IMR-90 (cell line): ENCODE measurements at places on chromosomes 16 and 17. TPM values are rescaled to one million over a fixed set of nuclear protein-coding genes. Genes with fewer than 3 reads are reported as not detected.

Gene SLC12A3
- total RNA-seq: not detected in 2 replicates

Gene CNTNAP4
- total RNA-seq: not detected in 2 replicates

Gene KLHL10
- total RNA-seq: under 0.01 and 0.18 TPM in 2 replicates

Gene LRRC75A
- total RNA-seq: 0.56 and 0.72 TPM in 2 replicates

Gene HBA1
- total RNA-seq: not detected in 2 replicates

Gene ANKS3
- 22.2 and 24.4 TPM in 2 replicates for total RNA-seq

Gene CIAO2B
- total RNA-seq: 148 and 168 TPM in 2 replicates

Gene C16orf74
- 4.5 and 5.0 TPM in 2 replicates for total RNA-seq

Gene HOXB7
- total RNA-seq: 1.8 and 3.3 TPM in 2 replicates

Gene MC1R
- total RNA-seq: 3.8 and 4.4 TPM in 2 replicates

Gene NPIPB2
- 1.4 and 2.2 TPM in 2 replicates for total RNA-seq

Gene FAM117A
- 0.56 and 0.72 TPM in 2 replicates for total RNA-seq

Gene SEZ6L2
- 0.72 and 0.83 TPM in 2 replicates for total RNA-seq

Gene SPIRE2
- 0.56 and 0.72 TPM in 2 replicates for total RNA-seq

DNA sequence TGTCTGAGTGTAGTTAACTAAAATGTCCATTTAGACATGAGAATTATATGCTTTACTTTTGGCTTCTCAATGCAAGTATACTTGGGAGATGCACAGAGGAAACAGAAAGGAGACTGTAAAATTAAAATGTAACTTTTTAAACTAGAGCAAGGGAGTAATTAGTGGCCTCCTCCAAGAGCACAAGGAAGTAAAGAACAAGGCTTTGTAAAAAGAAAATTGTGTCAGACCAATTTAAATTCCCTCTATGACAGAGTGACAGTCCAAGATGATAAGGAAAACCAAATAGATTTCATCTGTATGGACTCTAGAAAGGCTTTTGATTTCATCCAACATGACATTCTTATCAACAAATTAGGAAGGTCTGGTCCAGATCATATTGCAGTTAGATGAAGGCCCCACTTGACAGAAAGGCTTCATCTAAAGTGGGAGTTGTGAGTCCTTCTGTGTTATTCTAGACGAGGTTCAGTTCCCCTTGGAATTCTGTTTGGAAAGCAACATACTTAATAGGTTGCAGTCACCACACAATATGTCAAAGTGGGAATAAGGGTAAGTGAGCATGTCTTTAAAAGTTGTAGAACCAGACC, 6.5 kb upstream of the CAPNS2 start:
- no peak for DNase-seq

DNA sequence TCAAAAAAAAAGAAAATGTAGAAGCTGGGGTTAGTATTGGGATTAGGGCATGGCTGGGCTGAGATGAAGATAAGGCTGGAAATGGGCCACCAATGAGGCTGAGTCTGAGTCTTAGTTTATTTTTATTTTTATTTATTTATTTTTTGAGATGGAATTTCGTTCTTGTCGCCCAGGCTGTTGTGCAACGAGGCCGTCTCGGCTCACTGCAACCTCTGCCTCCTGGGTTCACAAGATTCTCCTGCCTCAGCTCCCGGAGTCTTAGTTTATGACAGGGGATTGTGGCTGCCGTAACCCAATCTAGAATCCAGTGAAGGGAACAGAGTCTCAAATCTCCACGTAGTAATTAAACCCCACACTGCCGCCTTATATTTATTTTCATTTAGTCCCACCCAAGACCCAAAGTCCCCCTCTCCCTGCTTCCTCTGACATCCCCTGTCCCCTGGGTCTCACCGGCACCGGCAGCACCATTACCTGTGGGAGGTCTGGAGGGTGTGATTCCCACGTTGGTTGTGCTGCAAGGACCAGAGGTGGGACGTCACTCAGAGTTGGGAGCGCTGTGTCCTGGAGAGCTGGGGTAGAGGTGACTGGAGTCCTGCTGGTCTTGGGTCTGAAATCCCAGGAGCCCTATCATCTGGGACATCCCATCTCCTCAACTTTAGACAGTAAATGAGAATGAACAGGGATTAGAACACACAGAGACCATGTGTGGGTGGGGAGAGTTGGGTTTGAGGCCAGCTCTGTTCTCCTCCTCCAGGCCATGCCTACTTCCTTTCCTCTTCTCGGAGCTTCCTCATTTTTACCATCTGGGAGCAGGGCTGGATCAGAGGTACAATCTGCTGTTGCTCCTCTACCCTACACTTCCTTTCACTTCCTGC, at the start of gene CLEC10A:
Gene CLEC10A, minus strand, starts transcription at position 671 of the 875 bp plus-strand sequence. CDS start 1,439 bp downstream, outside the sequence.
- DNase-seq: no peak

- DNase-seq: no peak
Observed at GRCh38 chr16:11372829-11373306, 27.6 kb downstream of the RMI2 start.

DNA sequence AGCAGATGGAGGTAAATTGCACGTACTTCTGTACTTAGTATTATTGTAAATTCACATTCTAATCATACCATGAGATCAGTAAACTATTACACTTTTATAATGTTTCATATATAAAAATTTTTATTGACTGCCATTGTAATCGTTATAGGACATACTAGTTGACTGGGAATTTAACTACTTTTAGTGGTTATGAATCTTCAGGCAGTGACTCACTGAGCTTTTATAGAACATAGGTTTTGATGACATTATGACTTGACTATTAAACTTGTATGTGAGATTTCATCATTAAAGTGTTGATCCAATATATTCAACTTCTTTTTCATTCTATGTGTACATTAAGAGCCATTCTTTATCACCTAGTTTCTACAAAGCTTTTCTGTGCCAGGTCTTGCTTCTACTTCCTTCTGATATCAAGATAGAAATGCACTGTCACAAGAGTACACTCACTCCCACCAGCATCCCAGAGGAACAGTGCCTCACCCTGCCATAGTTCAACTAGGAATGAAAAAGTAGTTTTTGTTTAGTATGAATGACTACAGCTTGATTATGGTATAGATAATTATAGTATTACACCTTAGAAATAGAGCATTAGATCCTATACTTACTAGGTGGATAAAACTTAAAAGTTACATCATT, 142.4 kb upstream of the RBL2 start:
- DNase-seq: peak; percentile 47

DNA sequence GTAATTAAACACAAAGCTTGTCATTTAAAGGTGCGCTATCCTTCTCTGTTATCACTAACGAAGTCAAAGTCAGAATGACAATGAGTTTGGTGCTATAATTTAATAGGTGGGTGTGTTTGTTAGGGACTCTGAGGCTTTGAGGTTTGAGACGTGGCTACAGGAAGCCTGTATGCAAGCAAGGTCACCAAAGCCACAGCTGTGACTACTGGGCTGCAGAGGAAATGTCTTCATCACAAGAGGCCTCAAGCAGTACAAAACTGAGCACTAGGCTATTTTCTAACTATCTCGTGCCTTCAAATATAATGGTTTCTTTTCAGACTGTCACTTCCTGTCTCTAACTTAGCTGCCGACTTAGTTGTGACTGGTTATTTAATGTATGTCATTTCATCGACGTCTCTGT, 141.2 kb downstream of the AATF start:
- DNase-seq: no peak

GRCh38 chr16:72989579-72990551, 58.1 kb downstream of the ZFHX3 start:
- DNase-seq: peak; percentile 93

DNA sequence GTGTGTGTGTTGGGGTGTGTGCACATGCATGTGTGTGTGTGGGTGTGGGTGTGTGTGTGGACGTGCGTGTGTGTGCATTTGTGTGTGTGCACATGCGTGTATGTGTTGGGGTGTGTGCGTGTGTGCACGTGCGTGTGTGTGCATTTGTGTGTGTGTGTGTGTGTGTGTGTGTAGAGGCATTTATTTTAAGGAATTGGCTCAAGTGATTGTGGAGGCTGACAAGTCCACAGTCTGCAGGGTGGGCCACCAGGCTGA, 37.9 kb upstream of the JPH3 start:
- no peak for DNase-seq

DNA sequence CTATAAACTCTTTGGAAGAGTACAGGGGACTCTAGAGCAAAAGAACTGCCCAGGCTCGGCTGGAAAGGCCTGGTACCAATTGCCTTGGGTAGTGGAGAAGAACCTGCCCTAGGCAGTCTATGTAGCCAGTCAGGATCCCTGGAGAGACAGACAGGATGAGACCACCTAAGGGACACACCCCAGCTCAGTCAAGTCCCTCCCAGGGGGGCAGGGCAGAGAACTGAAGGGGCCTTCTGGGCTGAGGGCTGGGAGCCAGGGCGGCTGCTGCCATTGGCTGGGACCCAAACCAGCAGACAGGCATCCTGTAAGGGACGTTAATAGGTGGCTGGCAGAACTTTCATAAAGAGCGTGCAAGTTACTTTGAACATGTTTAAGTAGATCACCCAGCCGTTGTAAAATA, 12.8 kb upstream of the SLC38A8 start:
- DNase-seq: no peak

- DNase-seq: peak; percentile 61
Observed at GRCh38 chr17:77882481-77883212, 75.9 kb upstream of the TNRC6C start.

DNA sequence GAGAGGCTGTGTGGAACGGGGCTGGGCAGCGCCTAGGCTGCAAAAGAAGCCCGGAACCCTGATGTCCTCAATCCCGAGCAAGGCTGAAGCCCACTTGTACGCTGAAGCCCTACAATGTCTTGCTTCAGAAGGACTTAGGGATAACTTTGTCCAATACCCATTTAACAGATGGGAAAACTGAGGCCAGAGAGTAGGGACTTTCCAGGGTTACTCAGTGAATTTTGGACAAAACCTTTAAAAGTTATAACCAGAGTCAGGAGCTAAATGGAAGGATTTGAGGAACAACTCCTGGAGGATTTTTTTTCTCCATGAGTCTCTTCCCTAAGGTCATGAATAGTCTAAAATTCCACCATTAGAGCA, 161.2 kb downstream of the IRX5 start:
- DNase-seq: no peak

- DNase-seq: no peak
Observed at GRCh38 chr16:87310610-87311009, 6.6 kb downstream of the C16orf95 start.

DNA sequence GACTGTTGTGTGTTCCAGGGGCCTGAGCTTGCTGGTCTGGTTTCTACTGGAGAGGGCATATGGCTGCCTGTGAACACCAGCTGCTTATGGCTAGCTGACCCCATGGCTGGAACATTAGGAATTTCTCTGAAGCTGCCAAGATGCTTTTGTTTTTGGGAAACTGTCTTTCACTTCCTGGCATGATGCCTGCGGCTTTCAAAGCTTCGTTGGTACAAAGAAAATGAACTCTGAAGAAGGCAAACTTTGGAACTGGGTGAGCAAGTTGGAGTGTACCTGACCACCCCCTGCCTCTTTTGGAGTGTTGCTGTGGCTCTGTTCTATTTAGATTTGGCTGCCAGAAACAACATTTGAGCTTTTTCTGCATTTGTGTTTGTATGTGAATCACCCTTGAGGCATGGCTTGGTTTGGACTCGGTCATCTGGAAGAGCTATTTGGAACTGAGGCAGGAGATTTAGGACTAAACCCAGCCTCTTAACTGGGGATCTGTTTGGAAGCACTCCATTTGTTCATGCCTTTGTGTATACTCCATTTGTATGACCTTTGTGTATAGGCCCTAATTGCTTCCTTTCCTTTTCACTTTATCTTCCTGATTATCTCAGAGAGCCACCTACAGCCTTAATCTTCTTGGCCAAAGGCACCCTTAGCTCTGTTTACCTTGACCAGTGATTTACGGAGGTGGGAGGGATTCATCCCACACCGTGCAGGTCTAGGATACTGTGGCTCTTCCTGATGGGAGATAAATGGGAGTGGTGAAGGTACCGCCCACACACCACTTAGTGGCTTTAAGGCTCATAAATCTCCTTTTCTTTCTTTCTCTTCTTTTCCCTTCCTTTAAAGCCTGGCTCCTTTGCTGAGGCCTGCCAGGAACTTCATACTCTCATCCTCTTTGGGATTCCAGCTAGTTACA, 7.3 kb upstream of the CPHXL start:
- peak; percentile 85 for DNase-seq

GRCh38 chr17:74211141-74211911, 2.0 kb upstream of the TTYH2 start:
- no peak for DNase-seq

GRCh38 chr17:82592289-82592766, 55.9 kb downstream of the WDR45B start:
- no peak for DNase-seq

DNA sequence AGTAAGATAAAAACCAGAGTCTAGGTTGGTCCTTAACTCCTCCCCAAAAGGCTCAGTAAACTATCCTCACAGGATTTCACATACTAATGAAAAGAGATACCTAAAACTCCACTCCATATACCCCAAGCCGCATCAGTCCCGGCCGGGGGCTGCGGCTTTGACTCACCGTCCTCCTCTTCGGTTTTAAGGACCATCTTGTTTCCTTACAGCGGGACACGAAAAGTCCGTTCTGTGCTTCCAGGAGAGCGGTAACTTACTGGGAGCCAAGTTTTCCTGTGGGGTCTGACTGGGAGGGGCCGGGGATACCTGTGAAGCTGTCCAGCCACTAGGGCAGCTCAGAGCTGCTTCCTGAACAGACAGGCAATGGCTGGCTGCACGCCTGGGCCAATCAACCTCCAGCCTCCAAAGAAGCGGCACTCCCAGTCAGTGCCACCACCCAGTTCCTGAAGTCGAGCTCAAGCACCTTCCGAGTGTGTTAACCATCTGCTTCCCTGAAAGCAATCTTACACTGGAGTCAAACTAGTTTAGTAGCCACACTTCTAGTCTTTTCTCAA, 45.5 kb downstream of the CYTH1 start:
- no peak for DNase-seq

DNA sequence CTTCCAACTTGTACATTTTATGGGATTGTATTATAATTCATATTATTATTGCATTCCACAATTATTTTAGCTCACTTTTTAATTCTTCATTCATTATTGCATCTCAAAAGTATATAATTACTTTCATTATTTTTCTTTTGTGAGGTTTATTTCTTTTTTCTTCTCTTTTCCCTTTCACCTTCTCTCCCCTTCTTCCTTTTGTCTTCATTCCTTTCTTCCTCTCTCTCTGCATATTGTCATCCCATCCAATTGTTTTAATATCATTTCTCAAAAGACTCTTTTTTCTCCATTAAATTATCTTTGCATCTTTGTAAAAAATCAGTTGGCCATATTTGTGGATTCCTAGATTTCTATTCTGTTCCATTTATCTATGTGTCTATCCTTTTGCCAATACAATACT, 17.3 kb downstream of the DYNLL2 start:
- no peak for DNase-seq

DNA sequence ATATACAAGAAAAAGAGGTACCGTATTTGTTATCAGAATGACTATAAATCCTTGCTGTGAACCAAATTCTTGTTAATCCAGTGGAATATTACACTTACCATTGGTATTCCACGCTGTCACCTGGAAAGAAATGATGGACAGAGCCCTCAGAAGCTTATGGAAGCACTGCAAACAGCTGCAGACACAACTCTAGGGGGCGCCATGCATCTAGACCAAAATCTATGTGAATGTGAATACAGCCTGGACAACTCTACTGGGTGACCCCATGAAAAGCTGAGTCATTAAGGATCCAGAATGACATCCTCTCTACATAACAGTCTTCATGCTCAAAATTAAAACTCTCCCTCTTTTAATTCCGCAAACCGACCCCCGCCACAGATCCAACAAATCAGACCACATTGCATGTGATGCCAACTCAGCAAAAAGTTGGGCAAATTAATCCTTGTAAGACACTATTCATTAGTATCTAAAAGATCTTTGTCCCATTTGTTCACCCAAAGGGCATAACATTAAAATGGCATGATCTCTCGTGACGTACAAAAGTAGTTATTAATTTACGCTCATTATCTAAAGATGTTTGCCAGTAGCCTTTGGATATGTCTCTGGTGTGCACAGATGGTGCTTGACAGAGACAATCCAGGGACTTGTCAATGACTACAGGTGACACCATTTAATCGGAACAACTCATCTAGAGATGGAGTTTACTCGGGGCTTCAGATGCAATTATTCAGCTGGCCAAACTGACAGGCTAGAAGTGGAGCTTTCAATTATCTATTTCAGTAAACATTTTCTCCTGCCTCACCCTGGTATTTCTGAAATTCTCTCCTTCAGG, 552.7 kb upstream of the PSMD7 start:
- no peak for DNase-seq
